ENCODE measurements at places on chromosomes 2 and 18.

- no peak for DNase-seq
Measured at GRCh38 chr2:108451976-108452375, 3.0 kb downstream of the GCC2 start.

- DNase-seq, result no peak
Measured at GRCh38 chr2:72579591-72580180, 246.1 kb downstream of the EXOC6B start.

DNA sequence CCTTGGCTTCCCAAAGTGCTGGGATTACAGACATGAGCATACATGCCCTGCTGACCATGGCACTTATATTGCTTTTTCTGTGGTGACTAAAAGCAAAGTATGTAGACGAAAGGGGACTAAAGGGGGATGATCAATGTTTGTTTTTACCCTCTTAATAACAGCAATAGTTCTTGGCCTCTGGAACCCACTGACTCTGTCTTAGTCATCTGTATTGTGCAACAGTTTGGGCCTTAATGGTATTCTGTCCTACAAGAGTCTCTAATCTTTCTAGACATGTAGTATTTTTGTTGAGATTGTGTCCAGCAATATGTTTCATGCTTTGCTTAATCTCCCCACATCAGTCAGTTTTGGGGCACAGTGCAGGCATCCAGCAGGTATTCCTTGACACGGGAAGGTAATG is 359.9 kb upstream of the FANCL start:
- DNase-seq, result no peak

DNA sequence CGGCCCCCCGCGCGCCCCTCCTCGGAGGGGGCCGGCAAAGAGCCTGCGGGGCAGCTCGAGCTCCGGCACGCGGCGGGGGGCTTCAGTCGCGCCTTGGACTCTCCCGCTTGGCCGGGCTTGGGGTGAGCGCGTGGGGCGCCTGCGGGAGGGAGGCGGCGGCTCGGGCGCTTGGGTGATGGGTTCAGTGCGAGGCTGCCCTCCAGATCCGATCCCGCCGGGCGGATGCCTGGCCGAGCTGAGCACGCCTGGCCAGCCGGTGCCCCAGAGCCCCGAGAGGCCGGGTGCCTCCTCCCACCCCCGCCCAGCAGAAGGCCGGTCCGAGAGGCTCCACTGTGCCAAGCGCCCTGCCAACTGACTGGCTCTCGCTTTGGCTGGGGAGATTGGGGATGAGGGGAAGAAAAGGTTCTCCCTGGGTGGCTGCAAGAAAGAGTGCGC is 273 bp upstream of the NXPH2 start:
- DNase-seq, result no peak

DNA sequence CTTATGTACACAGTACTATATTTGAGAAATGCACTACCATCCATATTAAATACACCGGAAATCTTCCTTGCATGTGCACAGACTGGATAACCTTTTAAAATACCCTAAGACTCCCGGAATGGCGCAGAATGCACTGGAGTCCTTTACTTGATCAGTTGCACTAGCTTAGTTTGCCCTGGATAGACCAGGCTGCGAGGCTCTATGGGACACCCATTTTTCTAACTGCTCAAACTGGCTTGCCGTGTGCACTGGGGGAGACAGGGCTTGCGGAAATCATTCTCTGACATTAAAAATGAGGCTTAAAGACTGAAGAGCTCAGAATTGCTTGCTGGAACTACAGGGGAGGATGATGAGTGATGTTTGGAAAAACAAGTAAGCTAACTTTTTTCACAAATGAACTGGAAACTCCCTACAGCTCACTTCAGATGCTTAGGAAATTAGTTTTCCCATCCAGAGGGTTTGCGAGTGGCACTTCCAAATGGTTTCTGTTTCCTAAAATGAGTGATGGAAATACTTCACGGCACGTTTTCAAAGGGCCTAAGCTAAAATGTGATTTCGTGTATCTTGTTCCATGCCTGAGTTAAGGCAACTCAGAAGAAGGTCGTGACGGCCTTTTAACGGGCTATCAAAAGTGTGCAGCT is 2.7 kb downstream of the NCK2 start:
- no peak for DNase-seq

DNA sequence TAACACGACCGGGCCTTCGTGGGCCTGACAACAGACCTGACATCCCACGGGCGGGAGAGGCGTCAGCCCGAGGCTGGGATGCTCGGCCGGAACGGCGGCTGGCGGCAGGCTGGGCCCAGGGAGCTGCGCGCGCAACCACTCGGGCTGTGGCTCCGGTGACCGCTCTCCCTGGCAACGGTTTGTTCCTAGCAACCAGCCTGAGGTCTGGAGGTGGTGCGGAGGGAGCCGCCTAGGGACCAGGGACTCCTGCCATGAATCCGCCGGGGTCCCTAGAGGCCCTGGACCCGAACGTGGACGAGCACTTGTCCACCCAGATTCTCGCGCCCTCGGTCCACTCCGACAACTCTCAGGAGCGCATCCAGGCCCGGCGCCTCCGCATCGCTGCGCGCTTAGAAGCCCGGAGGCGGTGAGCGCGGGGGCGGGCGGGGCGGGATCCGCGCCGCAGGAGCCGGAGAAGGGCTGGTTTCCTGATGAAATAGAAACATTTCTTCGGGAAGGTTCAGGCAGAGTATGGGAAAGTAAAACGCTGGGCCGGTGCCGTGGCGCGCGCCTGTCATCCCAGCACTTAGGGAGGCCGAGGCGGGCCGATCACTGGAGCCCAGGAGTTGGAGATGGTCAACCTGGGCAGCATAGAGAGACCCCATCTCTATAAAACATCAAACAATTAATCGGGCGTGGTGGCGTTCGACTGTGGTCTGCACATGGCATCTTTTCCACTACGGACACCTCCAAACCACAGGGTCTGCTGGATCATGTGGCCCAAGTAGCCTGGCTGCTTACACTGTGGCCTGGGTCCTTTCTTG is at the start of gene DRC1:
TSS of gene DRC1 (plus strand) at position 182 of the 803 bp plus-strand sequence. CDS start at position 252, 70 bp downstream.
- DNase-seq, result no peak

- no peak for DNase-seq
Measured at GRCh38 chr2:85504778-85505261, 34.1 kb upstream of the MAT2A start.

GRCh38 chr2:109058191-109058632 is 69.2 kb upstream of the EDAR start:
- DNase-seq, result no peak

GRCh38 chr18:523561-523960 is 23.1 kb upstream of the COLEC12 start:
- DNase-seq, result no peak

- no peak for DNase-seq
Measured at GRCh38 chr2:100294162-100294497, 28.2 kb downstream of the LONRF2 start.

- DNase-seq, result no peak
Measured at GRCh38 chr18:48558248-48558647, 19.4 kb downstream of the CTIF start.

- DNase-seq, result no peak
Measured at GRCh38 chr2:230946429-230947234, 21.6 kb upstream of the GPR55 start.

DNA sequence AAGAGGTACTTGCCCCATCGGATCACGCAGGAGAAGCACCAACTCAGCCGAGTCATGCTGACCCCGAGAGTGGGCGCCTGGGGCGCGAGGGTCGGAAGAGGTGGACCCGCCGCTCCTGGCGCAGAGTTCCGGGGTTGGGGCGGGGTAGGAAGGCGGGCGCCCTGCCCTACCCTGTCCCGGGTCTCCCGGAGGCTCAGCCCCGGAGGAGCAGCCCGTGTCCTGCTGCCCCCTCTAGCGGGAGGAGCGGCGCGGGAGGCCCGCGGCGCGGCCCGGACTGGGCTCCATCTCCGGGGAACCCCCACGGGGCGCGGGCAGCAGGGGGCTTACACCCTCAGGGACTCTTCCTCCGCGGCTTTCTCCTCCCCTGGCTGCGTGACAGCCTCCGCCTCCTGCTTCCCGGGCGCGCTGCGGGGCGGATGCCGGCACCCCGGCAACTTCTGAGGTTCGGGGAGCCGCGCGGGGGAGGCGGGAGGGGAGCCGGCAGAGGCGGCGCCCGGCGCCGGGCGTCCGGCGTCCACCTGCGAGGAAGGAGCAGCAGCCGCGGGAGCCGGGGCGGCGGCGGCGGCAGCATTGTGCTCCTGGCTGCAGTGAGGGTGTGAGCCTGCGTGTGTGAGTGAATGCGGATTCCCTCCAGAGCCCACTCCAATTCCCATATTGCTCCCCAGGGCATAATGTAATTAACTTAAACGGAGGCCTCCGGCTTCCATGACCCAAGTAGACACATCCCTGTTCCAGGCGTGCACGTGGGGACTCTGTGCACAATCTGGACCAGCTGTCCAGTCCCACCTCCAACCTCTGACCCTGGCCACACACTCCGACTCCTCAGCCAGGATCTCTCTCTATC is 7.6 kb upstream of the TNS1 start:
- DNase-seq, result no peak

DNA sequence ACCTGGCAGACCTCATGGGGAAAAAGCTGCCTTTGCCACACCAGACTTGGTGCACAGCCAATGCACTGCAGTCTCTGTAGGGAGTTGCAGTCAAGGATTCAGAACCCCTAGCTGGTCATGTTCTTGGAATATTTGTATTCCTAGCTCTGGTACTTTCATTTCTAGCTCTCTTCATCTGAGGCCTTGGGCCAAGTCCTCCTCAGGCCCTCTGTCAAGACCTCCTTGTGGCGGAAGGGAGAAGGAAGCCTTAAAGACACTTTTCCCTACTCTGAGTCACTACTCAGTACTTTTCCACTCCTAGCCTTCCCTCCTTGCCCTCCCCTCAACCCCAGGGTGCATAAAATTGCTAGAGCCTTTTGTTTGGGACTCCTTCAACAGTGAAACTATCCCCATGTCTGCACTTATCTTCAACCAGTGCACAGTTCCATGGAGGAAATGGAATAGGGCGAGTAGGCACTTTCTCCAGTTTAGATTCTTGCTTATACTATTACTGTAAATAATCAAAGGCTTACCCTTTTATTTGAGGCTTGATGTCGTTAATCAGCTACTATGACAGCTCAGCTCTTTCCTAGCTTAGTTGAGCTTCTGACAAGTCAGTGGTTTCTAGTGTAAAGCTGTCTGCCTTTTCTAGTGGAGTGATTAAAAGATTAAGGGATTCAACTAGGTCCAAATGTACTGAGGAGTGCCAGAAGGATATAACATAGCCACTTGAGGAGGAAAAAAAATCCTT is 15.8 kb downstream of the M1AP start:
- no peak for DNase-seq

- no peak for DNase-seq
Measured at GRCh38 chr18:676736-677135, 19.3 kb downstream of the TYMS start.

DNA sequence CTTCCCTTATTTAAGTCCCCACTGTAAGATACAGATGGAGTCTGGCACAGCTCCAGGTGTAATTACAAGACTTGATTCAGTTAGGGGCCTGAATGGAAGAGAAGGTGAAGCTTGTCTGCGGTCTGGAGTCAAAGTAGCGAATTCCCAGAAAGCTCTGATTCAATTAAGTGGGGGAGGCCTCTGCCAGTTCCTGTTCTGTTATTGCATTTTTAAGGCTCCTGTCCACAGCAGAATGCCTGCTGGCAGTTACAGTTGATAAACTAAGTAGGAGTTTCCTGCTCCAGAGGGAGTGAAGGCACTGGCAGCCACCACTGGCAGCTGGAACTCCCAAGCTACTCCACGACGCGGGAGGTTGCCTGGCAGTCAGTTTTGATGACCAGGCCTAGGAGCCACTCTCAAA is 181.1 kb downstream of the SOCS6 start:
- no peak for DNase-seq

GRCh38 chr2:49616800-49617199 is 462.5 kb upstream of the FSHR start:
- DNase-seq, result no peak

GRCh38 chr2:84959566-84960506 is 11.1 kb upstream of the KCMF1 start:
- no peak for DNase-seq

DNA sequence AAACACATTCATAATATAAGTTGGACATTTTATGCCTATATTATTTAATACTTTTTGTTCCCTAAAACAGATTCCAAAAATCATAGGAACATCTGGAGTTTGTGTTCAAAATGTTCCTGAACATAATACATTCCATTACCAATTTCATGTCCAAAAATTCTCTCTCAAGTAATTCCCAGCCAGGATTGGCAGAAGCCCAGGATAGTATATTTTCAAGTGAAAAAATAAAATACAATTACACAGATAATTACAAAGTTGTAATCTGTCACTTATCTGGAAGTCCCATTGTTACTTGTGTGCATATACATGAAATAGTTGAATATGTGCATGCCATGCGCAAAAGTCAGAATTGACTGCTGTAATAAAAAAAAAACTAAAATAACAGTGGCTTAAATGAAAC is 5.2 kb upstream of the SCN7A start:
- no peak for DNase-seq

DNA sequence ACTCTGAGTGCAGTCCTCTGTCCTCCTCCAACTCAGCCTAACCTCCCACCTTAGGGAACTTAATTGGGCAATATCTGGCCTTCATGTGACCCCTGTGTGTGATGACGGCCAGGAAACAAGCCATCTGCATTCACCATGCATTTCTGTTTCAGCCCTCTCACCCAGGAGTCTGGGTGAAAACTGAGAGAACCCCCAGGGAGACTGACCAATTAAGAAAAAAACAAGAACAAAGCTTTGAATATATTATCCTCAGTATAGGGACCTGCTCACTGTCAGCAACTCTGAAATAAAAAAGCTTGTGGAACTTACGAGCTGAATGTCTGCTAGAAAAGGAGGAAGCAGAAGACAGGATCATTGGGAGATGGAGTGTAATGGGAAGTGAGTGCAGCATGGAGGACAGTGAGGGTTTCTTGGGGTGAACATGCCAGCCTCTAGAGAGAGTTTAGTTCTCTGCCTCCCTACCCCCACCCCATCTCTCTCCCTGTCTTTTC is 9.5 kb downstream of the MAPRE2 start:
- DNase-seq, result no peak

GRCh38 chr2:16059393-16060016 is 119.2 kb downstream of the MYCN start:
- no peak for DNase-seq

DNA sequence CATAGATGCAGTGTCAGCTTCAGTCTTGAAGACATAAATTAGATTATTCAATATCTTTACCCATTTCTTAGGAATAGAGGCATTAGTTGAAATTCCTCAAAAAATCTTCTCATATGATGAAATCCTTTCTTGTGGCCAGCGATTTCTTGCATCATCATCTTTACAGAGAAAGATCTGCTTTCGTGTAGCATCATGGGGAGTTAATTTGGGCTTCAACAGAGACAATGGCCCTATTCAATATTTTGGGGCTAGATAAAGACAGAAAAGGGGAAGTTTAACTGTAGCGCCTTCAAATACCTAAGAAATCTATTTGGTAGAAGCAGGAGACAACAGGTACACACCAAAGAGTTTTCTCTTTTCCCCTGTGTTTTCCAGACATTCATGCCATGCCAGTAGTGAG is 73.8 kb downstream of the TGFA start:
- DNase-seq, result no peak
